Activated T-cell treated with anti-CD3 and anti-CD28 coated beads, Interleukin-2, amount 50 U/mL, for 72 hours (primary cell): ENCODE measurements at places on chromosomes 16 and 17. TPM values are rescaled to one million over a fixed set of nuclear protein-coding genes. Genes with fewer than 3 reads are reported as not detected.

Gene DHRS7C
- total RNA-seq = not detected

Gene TEX14
- total RNA-seq = 0.84 TPM

Gene SLC2A4
- total RNA-seq = 0.17 TPM

DNA sequence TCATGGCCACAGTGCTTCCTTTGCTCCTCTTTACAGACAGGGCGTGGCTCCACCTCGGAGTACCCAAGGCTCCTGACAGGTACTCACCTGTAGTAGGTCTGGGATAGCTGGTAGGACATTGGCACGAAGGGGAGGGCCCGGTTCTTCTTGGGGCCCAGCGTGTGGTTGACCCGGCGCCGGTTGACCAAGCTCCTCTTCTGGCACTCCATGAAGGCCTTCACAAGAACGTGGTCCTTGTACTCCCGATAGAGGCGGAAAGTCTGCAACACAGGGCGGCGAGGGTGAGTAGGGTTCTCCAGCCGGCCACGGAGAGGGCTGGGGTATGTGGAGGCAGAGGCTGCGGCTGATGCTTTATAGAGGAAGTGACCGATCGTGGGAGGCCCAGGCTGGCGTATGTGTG, 69.7 kb downstream of the IL21R start:
- peaks cover 34% of the 10 kb centered on the region for H3K36me3 ChIP-seq
- H3K4me3 ChIP-seq = no peak overlapping the region
- no peak overlapping the region for H3K27ac ChIP-seq
- DNase-seq = no peak
- no peaks in the 10 kb centered on the region for H3K27me3 ChIP-seq

DNA sequence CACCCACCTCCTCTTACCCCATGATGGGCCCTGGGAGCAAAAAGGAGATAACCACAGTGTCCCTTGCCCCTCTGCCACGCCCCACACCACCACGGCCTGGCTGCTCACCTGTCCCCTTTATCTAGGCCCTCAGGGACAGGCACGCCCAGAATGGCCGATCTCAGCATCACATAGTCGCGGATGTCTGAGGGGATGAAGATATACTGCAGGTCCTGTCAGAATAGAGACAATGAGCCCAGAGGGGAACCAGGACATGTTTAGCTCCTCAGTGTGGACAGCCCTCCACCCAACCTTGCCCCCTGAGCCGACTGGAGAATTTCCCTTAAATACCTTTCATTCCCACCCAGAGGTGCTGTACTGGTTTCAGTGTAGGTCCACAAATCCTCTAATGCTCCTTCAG, 15.2 kb downstream of the ST6GALNAC2 start:
- H3K4me1 ChIP-seq = peaks cover 32% of the 10 kb centered on the region
- peaks cover 9% of the 10 kb centered on the region for H3K36me3 ChIP-seq
- H3K27me3 ChIP-seq = no peaks in the 10 kb centered on the region
- H3K27ac ChIP-seq = no peak overlapping the region
- H3K4me3 ChIP-seq = no peak overlapping the region
- no peak for DNase-seq

- H3K27me3 ChIP-seq = peaks cover 27% of the 10 kb centered on the region
- DNase-seq = no peak
- no peaks in the 10 kb centered on the region for H3K36me3 ChIP-seq
- H3K27ac ChIP-seq = no peak overlapping the region
- no peaks in the 10 kb centered on the region for H3K4me1 ChIP-seq
Observed at GRCh38 chr16:25700547-25700946, 8.8 kb downstream of the HS3ST4 start.
